Ureter (tissue), 1 donor: ENCODE measurements at places on chromosomes 16 and 17.

DNA sequence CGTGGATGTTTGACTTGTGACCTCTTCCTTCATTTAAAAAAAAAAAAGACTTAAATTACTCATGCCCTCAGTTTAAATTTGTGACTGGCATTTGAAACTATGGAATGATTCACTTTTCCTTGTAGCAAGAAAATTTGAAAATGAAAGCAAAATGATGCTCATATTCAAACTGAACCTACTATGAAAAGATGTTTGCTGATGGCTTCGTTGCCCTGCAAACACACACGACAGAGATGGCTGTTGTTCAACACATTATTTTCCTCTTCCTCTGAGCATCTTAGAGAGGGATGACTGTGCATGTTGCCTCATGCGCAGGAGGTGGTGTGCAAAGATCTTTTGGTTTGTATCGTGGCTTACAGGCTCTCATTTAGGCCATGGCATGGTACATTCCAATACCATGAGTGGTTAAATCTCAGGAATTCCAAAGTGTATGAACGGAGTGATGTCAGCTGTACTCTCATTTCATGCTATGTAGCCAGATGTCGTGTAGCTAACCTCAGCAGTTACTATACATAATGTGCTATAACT lies 164.5 kb downstream of the PRKCA start:
- no peak for DNase-seq

DNA sequence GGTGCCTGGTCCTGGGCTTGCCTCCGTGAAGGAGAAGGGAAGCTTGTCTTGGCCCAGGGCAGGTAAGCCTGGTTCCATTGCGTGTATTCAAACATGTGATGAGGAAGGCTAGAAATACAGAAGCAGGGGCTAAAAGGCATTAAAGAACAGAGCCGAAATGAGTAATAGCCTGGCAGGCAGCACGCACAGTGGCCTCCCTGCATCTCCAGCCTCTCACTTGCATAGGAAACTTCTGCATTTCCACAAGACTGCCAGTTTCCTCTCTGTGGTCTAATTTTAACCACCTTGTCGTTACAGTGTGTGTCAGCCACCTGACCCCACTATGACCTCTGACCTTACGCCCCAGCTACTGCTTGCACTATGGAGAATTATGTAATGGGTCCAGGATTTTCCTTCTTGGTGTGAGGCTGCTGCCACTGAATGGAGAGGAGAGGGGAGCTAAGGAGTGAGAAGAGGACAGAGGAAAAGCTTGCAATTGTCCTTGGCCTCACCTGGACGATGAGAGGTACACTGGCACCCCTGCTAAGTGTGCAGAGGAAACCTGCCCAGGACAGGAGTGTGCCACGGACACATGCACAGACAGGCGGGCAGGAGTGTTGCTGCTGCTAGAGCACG lies 32.8 kb downstream of the HIC1 start:
- no peak for DNase-seq

DNA sequence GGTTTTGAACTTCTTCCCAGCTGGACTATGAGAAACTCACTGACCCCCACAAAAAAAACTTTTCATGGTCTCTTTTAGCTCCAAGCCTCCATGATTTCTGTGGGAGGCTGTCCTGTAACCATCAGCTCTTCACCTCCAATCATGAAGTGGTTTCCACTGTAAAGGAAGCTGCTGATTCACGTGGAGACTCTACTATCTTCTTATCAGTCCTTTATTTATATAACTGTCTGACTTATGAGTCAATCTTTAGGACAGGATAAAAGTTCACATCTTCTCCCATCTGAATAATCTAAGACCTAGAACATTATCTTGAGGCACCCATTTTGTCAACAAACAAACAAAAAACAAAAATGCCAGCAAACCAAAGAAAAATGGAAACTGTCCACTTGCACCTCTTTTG lies 409.9 kb downstream of the SLC39A11 start:
- DNase-seq, result no peak

DNA sequence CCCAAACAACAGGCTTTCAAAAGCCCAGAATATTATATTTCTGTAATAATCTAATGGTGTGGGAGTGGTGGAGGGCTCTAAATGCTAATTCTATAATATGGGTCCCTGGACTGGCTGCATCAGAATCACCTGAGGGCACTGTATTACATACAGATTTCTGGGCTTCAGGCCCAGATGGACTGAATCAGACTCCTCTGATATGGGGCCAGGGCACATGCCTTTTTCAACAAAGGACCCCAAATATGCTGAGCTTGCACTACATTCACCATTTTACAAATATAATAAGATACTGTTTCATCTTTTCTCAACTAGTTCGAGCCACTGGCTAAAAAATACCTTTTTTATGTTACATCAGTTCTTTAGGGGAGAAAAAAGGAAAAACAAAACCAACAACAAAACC lies 309.7 kb downstream of the MAP2K6 start:
- no peak for DNase-seq
